NCI-H1092 treated with DMSO at 0.1 percent for 48 hours (cell line): ENCODE measurements at places on chromosomes 4 and X.

DNA sequence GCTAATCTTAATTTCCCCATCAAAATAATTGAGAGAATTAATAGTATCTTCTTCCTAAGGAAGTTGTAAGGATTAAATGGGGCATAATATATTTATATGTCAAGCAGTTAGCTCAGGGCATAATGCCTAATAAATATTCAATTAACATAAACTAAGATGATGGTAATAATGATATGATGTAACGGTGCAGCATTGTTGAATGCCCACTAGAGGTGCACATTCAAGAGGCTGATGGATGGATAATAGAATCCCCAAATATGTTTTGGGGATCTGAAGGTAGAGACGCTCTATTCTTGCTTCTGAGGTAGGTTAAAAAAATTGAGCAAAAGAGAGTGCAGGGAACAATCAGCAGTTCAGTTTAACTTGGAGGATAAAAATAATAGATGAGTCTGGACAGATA, 37.1 kb downstream of the ATOH1 start:
- DNase-seq, result no peak

DNA sequence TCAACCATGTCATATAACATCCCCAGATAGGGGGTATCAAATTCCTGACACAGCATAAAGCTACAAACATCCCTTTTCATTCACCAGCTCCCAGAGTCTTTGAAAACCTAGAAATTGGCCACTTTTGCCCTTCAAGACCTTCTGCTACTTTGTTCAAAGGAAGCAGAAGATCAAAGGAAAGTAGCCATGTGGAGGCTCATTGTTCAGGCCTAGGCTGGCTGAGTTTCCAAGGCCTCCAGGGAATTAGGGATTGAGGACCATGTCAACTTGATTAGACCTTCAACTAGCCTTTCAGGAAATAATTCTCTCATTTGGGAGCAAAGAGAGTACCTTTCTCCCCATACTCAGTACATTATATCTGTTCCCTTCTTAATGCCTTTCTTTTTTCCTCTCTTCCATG, 66.8 kb upstream of the ATXN3L start:
- DNase-seq, result no peak

DNA sequence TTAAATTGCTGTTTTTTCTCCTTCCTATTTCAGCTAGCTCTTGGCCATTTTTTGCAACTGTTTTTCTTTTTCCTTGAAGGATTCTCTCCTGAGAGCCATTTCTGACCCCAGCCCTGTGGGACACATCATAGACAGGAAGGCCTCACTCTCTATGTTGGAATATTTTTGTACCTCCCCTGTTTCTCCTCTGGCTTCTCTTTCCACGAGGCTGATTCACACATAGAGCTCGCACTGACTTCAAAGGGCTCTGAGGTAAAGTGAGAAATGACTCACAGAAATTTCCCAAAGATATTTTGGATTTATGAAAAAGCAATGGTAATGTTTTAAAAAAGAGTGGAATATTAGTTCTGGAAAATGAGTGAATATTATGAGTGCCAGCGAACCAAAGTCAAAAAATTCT, 181.7 kb upstream of the IGFBP7 start:
- DNase-seq, result no peak

GRCh38 chr4:6655924-6656323, 15.4 kb downstream of the MRFAP1 start:
- no peak for DNase-seq

DNA sequence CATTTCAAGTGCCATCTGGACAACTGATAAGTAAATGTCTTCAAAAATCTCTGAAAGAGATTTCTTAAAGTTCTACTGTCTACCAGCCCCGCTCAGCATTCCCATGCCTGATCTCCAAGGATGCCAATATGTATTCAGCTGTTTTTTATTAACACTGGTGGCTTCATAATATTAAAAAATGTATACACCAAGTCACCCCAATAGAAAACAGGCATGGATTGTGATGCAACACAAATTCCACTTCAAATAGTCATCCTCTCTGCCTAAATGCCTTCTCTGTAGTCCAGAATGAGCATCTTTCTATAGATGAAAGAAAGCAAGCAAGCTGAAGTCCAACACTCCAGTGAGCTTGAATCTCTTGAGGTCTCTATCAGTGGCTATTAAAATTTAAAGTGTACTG, 152.2 kb upstream of the PPARGC1A start:
- no peak for DNase-seq

- no peak for DNase-seq
Measured at GRCh38 chrX:140297273-140297672, 207.6 kb downstream of the SOX3 start.

DNA sequence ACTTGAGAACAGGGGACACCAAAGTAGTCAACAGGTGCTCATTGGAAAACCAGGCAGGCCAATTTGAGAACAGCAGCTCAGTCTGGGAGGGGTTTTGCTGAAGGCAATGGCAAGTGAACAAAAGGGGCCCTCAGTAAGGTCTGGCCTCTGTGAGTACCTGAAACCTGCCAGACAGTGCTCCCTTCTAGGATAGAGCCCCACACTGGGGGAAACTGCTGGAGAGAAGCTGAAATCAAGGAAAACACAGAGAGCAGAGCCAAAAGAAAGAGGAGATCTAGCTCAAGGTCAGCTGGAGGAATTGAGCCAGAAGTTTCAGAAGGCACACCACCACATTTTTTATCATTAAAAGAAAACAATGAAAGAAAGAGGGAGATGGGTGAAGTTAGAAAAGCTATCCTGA, 28.2 kb downstream of the PNMA6E start:
- no peak for DNase-seq

GRCh38 chr4:140901736-140902336, 145.7 kb upstream of the TBC1D9 start:
- DNase-seq, result no peak

- DNase-seq, result no peak
Measured at GRCh38 chrX:151880895-151881294, 31.8 kb upstream of the MAGEA4 start.

DNA sequence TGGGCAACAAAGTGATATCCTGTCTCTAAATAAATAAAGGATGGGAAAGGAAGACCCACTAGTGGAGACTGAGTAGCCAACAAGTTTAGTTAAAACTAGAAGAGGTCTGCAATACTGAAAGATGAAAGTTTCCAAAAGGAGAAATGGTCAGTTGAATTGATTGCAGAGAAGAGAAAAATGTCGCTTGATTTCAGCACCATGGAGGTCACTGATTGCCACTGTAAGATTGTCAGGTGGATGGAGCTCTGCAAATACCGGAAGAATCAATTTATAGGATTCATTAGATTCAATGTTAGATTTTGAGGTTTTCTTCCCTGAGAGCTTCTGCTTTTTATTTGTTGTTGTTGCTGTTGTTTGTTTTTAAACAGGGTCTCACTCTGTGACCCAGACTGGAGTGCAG, 5.4 kb upstream of the FNIP2 start:
- DNase-seq, result no peak

DNA sequence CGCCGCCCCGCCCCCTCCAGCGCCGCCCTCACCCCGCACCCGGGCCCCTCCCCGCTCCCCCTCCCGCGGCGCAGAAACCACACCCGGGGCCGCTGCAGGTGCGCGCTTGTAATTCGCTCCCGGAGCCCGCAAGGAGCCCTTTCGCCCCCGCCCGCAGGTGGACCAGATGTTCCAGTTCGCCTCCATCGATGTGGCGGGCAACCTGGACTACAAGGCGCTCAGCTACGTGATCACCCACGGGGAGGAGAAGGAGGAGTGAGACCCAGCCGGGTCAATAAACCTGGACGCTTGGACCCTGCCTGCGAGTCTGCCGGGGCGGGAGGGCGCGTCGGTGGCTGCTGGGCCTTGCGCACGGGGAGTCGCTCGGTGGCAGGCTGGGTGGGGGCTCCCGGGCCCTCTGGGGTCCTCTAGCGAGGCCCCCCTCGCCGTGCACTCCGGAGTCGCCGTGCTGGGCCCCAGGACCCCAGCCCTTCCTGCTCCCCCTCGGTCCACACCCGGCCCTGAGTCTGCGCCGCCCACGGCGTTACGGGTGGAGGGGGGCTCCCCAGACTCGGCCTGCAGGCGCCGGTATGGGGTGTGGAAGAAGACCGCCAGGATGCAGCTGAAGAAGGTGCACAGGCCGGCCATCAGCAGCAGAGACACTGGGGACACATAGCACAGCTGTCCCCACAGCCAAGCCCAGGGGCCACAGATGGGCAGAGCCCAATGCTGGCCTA, 7.1 kb downstream of the SLC49A3 start:
- no peak for DNase-seq

- no peak for DNase-seq
Measured at GRCh38 chr4:143023239-143023918, 161.3 kb upstream of the USP38 start.

GRCh38 chrX:13565511-13565910, 3.9 kb upstream of the EGFL6 start:
- no peak for DNase-seq

DNA sequence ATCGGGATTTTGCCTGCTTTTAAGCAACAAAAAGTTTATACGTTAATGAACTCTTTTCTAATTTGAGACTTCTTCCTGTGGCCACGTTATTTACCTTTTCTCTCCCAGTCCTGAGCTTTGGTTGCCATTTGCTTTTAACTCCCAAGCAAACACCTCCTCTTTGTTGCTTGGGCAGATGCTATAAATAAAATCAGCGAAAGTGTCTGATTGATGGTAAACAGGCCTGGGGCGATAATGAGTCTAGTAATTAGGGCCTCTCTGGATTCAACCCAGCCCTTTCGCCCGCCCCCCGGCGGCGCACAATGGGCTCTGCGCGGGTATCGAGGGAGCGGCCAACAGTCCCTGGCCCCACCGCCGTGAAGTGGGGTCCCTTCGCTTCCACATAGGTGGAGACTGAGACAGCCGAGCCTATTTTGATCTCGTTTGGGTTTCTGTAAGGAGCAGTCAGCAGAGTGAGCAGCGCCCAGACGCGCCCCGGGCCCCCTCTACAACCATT, 790 bp downstream of the CLGN start:
- DNase-seq, result peak; percentile 83

DNA sequence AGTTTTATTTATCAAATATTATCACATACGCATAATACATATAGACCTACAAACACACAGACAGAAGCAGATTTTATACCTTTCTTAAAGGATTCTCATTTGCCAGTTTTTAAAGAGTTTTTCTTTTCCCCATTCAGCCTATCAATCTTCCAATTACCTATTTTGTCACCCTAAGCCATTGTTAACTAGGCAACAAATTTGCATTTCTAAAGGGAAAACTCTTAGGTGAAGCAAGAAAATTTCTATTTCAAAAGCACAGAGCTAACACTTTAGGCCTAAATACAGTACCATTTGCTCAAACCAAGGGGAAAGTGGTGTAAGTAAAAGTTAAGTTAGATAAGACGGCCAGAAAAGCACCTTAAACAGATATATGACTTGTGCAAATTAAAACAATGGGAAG, 156.6 kb downstream of the NDST3 start:
- no peak for DNase-seq

DNA sequence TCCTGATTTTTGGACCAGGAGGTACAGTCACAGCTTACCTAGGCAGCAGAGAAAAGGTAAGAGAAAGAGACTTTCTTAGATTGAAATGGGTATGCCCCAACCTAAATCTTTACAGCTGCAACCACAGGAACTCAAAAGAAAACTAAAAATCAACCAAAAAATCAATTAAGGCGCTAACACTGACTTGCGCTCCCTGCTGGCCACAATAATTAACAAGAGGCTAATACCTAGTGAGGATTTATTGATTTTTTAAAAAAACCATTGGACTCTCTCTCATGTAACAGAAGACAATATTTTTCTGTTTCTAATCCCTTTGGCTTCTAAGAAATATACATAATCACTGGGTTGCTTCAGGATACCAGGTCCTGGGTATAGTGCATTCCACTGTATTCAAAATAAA, 153.9 kb upstream of the TENM3 start:
- no peak for DNase-seq
